ENCODE measurements at places on chromosomes 11 and 22.

- DNase-seq = no peak
Measured at GRCh38 chr11:114524122-114524521, 35.6 kb downstream of the NXPE1 start.

DNA sequence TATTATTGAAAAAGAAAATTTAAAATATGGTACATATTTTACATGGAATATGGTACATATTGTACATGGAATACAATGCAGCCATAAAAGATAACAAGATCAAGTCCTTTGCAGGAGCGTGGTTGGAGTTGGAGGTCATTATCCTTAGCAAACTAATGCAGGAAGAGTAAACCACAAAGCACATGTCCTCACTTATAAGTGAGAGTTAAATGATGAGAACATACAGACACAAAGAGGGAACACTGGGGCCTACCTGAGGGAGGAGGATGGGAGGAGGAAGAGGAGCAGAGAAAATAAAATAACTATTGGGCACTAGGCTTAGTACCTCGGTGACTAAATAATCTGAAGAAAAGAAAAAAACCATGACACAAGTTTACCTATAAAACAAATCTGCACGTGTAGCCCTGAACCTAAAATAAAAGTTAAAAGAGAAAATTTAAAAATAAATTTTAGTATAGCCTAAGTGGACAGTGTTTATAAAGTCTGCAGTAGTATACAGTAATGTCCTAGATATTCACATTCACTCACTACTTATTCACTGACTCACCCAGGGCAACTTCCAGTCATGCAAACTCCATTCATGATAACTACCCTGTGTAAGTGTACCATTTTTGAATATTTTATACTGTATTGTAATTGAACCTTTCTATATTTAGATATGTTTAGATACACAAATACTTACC is 204.4 kb downstream of the FAM76B start:
- DNase-seq = no peak

DNA sequence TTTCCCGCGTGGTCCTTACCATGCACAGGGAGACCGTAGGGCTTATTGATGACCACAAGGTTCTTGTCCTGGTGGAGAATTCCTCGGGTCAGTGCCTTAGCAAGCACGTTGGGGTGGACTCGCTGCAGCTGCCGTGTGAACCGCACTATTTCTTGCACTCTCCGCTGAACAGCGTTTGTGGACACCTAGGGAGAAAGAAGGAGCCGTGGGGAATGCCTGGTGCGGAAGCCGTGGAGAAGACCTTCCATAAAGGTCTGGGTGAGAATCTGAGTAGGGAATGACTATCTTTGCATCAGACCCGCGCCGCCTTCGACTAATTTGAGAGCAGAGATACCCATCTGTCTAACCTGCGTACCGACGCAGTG is 597 bp downstream of the RPUSD4 start:
- DNase-seq = no peak

- DNase-seq = no peak
Measured at GRCh38 chr11:20192151-20192550, 31.9 kb upstream of the DBX1 start.

DNA sequence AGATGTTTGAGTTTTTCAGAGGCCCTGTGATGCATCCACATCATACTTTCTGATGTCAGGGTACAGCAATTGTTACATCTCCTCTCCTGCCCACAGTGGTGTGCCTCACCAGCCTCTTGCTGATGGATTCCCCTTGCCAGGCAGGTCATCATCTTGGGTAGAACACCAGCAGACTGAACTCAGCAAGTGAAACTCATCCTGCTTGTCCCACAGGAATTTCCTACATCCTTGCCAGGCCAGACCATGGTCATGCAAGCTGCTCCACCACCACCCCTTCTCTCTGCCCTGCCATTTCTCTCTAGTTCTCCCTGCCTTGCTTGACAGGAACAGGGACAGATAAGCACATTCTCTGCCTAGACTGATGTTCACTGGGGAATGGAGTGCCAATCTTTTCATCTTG is 85.9 kb downstream of the PAX6 start:
- no peak for DNase-seq

- no peak for DNase-seq
Measured at GRCh38 chr11:11217289-11217928, 135.6 kb downstream of the CSNK2A3 start.

DNA sequence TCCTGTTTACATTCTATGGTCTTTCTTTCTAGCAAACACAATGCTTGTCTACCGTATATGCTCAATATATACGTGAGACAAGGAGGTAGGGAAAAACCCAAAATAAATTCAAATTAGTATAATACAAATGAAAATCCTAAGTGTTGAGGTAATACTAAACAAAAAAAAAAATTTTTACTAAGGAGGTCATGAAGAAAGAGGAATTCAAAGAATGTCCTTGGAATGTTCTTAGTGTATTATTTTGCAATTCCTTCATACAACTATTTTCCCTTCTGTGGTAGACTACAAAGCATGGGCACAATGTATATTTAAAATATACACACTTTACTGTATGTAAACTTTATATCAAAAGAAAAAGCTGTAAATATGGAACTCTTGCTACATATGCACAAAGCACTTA is 36.4 kb downstream of the PIK3C2A start:
- DNase-seq = no peak

DNA sequence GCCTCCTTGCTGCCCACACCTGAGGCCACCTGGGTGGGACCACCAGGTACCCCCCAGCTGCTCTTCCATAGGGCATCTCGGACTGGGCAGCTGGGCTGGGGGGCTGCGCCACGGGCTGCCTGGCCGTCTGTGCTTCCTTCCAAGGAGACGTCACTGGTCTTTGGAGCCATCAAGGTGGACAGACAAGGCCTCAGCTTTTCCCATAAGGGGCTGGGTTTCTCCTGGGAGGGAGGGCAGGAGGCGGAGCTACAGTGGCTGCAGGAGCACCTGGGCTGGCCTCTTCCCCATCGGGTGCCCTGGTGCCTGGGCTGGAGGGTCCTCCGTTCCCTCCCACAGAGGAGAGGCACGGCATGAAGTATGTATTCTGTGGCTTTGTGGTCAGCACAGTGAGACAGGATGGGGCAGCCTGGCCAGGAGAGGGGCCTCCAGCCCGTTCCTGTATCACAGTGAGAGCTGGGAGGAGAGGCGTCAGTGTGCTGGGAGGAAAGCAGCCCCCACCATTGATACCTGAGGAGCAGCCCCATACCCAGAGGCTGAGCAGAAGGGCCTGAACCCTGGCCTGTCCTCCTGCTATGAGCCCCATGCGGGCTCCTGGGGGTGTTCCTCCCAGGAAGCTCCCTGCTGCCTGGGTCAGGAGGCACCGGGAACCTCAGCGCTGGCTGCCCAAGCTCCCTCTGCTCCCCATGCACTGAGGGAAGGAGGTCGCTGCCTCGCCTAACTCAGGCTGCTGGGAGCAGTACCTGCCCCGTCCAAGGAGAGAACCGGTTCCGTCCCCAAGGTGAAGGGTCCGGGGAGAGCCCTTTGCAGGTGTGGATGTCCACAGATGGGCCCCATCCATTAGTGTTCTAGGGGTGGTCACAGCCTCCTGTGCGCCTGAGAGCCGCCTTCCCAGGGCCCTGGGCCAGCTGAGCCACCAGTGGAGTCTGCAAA is 1075.0 kb downstream of the BRD1 start:
- no peak for DNase-seq

- DNase-seq = no peak
Measured at GRCh38 chr11:119845756-119846155, 116.8 kb upstream of the NECTIN1 start.

DNA sequence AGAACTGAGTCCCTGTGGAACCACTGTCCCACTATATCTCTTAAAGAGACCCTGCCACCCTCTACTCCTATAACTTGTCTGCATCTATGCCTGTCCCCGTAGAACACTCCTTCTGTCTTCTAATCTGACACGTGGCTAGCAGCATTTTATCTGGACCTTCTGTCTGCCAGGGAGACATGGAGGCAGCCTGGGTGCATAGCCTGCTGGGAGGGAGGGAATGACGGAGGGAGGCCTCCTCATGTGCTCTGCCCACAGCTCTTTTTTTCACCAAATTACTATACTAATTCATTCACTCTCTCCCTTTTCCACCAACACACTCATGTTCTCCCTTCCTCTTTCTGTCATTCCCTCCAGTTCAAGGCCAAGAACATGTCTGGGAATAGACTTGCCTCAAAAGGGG is 7.6 kb upstream of the THRSP start:
- DNase-seq = no peak

DNA sequence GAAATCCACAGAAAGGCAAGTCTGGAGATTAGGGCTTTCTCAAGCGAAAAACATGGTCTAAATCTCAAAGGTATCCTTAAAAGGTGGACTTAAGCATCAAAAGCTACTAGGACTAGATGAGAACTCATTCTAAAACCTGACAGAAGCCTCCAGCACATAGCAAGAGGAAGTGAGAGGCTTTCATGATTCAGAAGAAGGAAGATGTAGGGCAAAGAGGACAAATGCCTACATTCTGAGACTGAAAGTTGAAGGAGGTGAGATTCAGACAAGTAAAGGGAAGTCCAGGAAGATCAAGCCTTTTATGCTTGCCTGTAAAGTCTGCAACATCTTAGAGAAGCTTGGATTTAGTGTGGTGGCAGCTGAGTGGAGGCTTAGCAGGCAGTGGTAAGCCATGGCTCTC is 98.9 kb downstream of the PGR start:
- DNase-seq = no peak

GRCh38 chr11:59706518-59707285 is 6.9 kb downstream of the OR10V1 start:
- DNase-seq = peak; percentile 90

DNA sequence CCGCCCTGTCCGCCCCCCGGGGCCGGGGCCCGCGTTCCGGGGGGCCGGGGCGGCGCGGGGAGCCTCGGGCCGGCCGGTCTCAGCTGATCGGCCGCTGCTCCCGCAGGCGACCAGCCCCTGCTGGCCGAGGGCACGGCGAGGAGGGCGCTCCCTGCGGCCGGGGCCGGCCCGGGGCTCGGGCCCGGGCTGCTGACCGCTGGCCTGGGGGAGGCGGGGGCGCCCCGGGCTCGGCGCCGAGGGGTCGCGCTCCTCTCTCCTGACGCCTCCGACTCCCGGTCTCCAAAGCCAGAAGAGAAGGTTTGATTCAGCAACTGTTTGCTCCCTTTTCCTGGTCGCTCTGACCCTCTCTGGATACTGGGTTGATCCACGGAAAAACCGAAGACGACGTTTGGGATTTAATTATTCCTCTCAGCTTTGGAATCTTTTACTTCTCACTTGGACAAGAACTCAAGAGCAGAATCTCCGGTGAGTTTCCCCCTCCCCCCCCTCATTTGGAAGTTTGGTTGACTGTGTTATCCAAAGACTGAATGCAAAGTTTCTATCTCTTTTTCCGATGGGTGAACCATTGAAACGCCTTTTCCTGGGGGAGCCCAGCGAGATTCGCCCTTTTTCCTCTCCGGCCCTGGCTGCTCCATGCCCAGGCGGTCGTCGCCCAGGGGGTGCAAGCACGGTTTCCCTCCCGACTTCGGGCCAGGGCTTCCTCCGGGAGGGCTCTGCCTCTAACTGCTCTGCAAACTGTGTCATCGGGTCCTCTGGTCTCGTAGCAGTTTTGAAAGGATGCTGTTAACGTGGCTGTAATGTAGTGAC is 725 bp downstream of the KDM2A start:
- DNase-seq = peak; percentile 32
